ENCODE measurements at places on chromosomes 3 and 15. TPM values are rescaled to one million over a fixed set of nuclear protein-coding genes. Genes with fewer than 3 reads are reported as not detected.
A peak's percentile ranks its signal among the peaks of the same experiment; 100 is the strongest.

DNA sequence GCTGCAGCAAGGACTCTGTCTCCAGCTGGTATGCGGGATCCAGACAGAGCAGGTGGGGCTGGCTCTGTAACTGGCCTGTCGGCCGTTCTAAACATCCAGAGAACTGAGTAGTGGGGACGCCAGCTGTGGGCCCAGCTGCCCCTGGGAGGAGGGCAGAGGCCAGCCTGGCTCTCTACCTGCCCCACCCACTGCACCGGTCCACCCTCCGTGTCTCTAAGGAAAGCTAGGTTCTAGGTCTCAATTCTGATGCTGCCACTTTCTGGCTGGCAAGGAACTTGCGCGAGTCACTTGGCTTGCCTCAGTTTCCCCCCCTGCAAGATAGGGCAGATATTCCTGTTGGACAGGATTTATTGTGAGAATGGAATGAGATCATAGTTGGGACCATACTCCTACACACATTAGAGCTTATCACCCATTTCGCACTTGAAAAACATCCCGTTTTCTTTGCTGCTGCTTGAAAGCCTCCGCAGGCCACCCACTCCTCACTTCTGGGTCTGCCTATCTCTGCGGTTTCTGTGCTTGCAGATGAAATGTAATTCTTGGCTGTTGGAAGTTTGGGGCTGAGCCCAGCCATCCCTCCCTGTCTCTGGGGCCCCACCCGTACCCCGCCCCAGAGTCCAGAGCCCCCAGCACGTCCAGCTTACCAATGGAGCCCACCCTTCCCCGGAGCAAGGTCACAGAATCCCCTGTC is 65.8 kb downstream of the IQSEC1 start:
- no peaks in the 10 kb centered on the region for H3K36me3 ChIP-seq
- H3K4me1 ChIP-seq = peaks cover 56% of the 10 kb centered on the region
- H3K4me3 ChIP-seq = no peak overlapping the region
- H3K27ac ChIP-seq = no peak overlapping the region
- H3K27me3 ChIP-seq = no peaks in the 10 kb centered on the region
- DNase-seq = no peak

- no peak for DNase-seq
- H3K27ac ChIP-seq = no peak overlapping the region
- H3K27me3 ChIP-seq = no peaks in the 10 kb centered on the region
- no peaks in the 10 kb centered on the region for H3K4me1 ChIP-seq
- no peak overlapping the region for H3K4me3 ChIP-seq
Observed at GRCh38 chr3:41900265-41900664, 61.6 kb downstream of the ULK4 start.

VPS13C gene
- 43.1 TPM for total RNA-seq

GRCh38 chr3:56590814-56591213 is 33.8 kb downstream of the CCDC66 start:
- no peaks in the 10 kb centered on the region for H3K36me3 ChIP-seq
- H3K27ac ChIP-seq = no peak overlapping the region
- H3K4me3 ChIP-seq = no peak overlapping the region
- no peaks in the 10 kb centered on the region for H3K4me1 ChIP-seq

DNA sequence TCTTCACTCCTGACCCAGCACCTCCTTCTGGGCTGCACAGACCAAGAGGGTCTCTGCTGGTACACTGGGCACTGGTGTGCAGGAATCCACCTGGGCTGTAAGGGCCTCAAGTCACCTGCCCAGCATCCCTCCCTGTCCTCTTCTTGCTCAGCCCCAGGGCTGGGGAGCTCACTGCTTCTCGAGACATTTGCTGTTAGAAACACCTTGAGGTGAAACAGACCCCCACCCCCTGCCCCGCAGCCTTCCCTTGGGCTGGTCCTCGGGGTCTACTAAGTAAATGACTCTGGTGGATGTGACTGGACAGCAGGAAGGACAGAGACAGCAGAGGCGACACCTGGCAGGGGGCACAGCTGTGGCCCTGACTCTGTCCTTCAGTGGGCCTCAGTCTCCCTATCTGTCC is 29.1 kb downstream of the LOXL1 start:
- DNase-seq = no peak
- no peak overlapping the region for H3K4me3 ChIP-seq
- no peaks in the 10 kb centered on the region for H3K36me3 ChIP-seq
- no peak overlapping the region for H3K27ac ChIP-seq

GRCh38 chr15:57782731-57783130 is 76.2 kb downstream of the POLR2M start:
- no peak overlapping the region for H3K4me3 ChIP-seq
- H3K4me1 ChIP-seq = no peaks in the 10 kb centered on the region
- H3K36me3 ChIP-seq = no peaks in the 10 kb centered on the region
- DNase-seq = no peak
- H3K27ac ChIP-seq = no peak overlapping the region
- no peaks in the 10 kb centered on the region for H3K27me3 ChIP-seq

DNA sequence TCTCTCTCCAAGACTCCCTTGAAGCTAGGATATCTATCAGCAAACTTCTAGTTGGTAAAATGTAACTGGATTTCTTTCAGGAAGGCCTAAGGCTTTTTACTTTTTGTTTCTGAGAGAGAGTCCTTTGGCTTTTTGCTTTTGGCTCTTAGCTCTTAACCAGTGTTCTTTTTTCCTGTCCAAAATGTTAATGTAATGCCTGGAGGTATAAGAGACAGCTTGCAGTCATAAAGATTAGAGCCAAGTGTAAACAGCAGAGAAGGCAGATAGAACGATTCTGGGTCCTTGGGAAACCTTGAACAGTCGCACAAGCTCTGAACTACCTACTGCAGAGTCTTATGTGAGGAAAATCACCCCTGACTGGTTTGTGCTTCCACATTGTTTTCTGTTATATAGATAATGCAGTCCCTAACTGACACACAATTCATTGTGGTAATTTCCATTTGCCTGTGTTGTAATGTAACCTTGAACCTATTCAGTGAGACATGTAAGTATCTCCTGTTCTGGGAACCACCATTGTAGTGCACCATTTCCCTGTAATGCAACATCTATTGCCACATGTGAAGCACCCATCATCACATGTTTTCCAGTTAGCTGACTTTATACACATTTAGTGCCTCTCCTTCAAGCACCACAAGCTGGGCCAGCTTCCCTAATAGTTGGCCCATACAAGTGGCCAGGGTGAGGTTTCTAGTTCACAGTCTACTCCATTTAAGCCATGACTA is 1311.9 kb downstream of the ROBO1 start:
- no peak overlapping the region for H3K27ac ChIP-seq
- H3K27me3 ChIP-seq = no peaks in the 10 kb centered on the region
- no peaks in the 10 kb centered on the region for H3K4me1 ChIP-seq
- no peak overlapping the region for H3K4me3 ChIP-seq
- no peaks in the 10 kb centered on the region for H3K36me3 ChIP-seq

- H3K4me1 ChIP-seq = peaks cover 20% of the 10 kb centered on the region
- H3K27me3 ChIP-seq = no peaks in the 10 kb centered on the region
- DNase-seq = no peak
- peak overlapping the region; percentile 70 for H3K27ac ChIP-seq
Observed at GRCh38 chr3:12483410-12483809, 870 bp upstream of the TSEN2 start.

DNA sequence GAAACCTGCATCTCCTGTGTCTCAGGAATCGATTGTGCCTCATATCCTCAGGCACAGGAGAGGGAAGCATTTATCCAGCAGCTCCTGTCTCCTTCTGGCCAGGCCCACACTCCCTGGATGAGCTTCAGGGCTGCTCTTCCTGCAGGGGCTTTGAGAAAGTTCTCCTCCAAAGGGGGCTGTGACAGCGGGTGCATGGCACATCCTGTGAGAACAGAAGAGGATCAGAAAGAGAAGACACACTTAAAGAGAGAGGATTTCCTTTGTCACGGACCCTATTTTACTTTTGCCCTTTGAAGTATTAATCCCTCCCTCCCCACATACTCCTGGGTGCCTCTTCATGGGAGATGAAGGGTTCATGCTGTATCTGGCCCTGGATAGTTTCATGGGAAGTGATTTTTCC is 46.0 kb downstream of the MFSD1 start:
- no peaks in the 10 kb centered on the region for H3K36me3 ChIP-seq
- H3K27me3 ChIP-seq = no peaks in the 10 kb centered on the region
- no peak overlapping the region for H3K4me3 ChIP-seq
